ENCODE measurements at places on chromosomes 12 and 14.

GRCh38 chr14:94897561-94897960 lies 127.6 kb upstream of the GSC start:
- DNase-seq, result no peak

DNA sequence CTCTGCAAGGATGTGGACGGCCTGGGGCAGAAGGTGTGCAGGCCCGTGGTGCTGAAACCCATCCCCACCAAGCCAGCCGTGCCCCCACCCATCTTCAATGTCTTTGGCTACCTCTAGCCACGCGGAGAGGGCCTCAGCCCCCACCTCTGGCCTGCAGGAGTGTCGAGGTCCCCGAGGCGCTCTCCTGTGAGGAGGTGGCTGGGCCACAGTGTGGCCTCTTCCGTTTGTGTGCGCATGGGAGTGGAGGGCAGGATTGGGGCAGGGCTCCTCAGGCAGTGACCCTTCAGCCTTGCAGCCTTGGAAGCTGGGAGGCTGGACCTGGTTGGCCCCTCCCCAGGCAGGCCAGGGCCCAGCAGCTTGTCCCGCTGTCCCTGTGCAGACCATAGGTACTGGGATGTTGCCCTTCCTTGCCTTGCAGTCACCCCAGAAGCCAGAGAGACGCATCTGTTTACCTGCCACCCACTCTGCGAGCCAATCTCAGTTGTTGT lies 1.9 kb downstream of the FAM181A start:
- no peak for DNase-seq

DNA sequence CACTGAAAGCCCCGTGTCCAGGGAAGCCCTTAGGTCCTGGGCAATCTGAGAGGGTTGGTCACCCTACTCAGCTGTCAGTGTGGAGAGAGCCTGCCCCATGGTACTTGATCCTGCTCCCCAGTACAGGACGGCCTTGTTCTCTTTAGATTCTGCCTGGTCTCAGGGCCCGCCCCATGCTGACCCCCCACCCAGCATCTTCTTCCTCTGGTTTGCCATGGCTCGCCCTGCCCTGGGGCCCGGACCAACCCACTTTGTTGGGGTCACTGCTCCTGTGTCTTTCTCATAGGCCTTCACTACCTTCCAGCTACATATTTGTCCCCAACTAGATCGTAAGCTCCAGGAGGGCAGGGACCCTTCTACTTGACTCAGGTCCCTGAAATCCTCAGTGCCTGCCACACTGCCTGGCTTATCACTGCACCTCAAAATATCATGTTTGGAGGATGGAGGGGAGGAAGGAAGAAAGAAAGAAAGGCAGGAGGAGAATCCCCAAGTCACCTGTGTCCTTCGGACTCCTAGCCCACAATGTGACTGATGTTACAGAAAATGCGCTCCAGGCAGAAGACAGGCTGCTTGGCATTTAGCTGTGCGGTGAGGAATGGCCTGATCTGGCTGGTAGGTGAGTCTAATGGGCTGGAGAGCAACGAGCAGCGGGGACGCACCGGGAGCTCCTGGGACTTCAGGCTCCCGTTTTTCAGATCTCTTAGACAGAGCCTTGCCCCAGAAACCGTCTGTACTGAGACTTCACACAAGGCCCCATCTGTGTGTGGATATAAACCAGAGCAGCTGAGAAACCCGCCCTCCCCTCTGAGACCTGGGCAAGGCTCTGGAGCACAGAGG lies 66.1 kb downstream of the C14orf132 start:
- no peak for DNase-seq

DNA sequence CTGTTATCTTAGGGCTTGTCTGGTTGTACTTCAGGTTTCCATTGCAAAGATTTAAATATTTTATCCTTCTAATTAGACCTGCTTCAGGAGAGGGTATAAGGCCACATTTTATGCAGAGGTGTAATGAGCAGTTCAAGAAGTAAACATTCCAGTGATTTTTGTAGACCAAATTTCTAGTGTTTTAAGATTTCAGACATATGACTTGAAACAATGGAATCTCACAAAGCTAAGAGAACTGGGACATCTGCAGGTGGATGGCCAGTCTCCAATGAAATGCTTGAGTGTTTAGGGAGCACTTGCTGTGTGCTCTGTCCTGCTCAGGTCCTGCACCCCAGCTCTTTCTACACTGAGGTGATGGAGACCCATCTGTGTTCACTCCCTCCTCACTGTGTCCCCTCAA lies 7.9 kb downstream of the C14orf132 start:
- no peak for DNase-seq

DNA sequence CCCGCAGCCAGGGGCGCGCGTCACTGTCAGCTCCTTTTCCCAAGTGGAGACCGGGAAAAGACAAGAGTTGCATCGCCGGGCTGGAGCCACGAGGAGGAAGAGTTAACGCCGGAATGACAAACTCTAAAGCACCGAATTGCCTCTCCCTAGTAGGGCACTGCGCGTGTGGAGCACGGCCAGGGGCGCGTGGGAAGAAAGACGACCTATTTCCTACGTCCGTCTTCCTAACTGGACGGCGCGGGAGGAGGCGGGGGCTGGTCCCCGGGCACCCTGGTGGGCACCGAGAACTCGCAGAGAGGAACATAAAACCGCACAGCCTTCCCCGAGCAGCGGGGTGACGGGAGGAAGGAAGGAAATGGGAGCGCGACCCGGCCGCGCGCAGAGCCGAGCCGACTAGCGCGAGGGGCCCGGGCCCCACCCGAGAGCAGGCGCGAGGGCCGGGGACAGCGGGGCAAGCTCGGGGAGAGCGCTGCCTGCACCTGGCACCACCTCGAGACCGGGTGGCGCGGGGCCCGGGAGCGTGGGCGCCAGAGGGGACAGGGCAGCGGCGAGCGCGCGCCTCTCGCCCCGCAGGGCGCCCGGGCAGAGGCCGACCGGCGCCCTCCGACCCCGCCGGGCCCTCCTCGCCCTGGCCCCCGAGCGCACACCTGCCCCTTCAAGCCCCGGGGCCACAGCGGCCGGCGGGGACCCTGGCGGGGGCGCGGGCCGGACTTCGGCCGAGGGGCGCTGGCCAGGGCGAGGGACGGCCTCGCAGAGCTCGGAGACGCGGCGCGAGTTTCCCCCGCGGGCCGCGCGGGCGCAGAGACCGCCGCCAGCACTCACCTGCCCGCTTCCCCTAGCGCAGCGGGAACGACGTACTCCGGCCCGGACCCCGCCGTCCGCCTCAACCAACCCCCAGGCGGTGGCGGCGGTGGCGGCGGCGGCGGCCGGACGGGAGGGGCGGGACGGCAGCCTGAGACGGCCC lies at the start of gene SETD3:
TSS of gene SETD3 (minus strand) at position 954 of the 964 bp plus-strand sequence. CDS start 15,054 bp downstream, outside the sequence.
- DNase-seq, result no peak

DNA sequence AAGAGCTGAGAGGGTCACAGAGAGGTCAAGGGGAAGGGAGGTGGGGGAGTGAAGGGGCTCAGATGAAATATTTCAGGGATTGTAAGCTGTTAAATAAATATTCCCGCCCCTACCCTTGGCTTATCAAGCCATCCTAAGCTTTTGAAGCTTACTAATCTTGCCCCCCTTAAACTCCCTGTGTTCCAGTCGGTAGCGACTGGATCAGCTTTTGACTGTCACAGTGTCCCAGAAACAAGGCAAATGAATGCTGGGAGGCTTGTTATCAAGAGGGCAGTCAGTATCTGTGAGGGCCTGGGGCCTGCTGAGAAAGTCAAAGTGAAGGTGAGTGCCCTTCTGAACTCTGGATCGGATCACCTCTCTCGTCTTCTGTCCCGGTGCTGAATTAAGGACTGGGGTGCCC lies 128.1 kb downstream of the DACT1 start:
- DNase-seq, result no peak

- no peak for DNase-seq
Observed at GRCh38 chr12:9134981-9135628, 19.4 kb upstream of the A2M start.

DNA sequence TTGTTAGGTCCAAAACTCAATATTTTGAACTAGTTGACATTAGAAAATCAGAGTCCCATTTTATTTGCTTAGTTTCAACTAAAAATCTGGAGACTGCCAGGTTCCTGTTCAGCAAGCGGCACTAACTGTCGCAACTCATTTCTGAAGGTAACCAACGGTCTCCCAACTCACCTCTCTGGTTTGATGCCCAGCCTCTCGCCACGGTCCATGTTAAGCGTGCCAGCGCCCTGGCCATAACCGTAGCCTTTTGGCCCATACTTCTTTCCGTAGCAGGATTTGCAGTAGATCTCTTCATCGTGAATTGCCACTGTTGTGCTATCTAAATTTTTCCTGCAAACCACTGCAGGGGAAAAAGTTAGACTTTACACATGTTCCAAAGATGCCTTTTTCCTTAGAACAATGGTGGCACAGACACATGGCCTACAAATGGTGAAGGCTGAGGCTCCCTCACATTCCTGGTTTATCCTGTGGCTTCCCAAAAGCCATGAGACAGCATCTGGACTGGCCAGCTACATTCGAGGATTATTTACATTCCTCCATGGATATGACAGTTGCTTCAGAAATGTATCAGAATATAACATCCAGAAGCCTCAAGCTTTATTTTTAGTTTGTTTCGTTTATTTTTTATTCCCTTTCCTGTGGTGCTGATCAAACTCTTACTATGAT lies 15.7 kb downstream of the CSRP2 start:
- DNase-seq, result no peak
